NB4 (cell line): ENCODE measurements at places on chromosomes 12 and 14.

DNA sequence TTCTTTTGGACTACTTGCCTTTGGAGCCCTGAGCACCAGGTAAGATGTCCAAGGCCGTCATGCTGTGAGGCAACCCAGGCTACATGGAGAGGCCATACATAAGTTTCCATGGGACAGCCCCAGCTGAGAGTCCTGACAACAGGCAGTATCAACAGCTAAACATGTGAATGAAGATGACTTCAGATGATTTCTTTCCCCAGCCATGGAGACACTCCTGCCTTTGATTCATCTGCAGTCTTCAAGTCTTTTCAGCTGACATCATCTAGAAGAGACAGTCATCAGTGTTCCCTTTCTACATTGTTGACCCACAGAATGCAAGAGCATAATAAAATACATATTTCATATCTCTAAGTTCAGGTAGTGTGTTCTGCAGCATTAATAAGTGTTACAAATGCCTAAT, 398.7 kb downstream of the BTG1 start:
- no peak for DNase-seq

- DNase-seq: no peak
Observed at GRCh38 chr12:76272287-76272686, 75.9 kb downstream of the BBS10 start.

DNA sequence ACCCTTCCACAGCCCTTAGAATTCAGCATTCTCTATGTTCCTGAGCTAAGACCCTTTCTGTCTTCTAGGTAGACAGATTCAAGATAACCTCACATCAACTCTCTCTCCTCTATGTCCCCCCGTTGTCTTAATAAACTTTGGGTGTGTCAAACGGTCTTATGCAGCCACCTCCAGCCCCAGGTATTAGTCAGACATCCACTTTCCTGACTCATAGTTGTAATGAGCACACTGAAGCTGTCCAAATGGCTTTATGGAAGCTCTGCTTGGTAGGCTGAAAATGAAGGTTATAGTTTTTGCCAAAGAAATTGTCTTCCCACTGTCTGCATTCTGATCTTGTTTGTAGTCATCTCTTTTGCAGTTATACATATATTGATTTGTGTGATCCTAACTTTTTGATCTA, 482.0 kb downstream of the RMST start:
- DNase-seq: no peak

- DNase-seq: no peak
Observed at GRCh38 chr12:17793854-17794253, 296.1 kb downstream of the RERGL start.

DNA sequence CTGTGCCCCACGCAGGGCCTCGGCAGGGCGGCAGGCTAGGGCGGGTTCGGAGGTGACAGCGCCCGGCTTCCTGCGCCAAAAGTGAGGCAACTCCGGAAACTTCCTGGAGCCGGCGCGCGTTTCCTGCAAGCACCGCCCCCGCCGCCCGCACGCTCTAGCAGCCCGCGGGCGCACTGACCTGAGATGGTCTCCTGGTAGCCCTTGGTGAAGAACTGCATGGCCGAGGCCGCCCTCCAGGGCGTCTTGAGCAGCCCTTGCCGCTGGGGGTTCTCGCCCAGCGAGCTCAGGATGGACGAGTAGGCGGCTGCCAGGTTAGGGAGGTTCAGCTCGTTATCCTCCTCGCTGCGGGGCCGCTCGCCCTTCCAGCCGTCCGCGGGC, 494 bp downstream of the GCH1 start:
- DNase-seq: peak; percentile 77

DNA sequence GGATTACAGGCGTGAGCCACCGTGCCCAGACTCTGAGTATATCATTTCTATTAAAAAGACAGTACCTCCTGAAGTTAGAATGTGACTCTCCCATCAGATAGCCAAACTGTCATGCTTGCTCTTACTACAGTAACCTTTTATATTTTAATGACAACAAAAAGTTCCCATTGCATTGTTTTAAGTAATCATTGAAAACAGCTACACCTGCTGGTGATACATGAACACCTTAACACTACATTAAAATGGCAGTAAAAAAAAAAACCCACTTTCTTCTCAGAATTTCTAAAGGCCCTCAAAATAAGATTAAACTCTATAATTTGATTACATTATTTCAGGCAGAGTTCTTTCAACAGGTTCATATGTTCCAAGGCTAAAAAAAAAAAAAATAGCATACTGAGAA, 76.7 kb downstream of the SH2B3 start:
- DNase-seq: peak; percentile 30

- peak; percentile 42 for DNase-seq
Observed at GRCh38 chr12:68158432-68158831, 1.1 kb downstream of the IFNG start.

DNA sequence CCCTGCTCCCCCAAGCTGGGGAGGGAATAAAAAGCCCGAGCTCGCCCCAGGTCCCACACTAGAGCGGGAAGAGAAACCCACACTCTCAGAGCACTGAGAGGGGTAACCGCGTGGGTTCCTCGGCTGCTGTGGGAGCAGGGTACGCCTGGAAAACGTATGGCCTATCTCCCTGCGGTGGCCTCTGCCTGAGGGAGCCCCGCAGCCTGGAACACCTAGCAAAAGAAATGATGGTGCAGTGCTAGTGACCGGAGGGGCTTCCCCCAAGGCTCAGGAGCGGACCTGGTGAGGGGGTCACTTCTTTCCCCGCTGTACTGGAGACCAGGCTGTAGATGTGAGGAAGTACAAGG, 2.5 kb upstream of the OR4N2 start:
- DNase-seq: no peak

DNA sequence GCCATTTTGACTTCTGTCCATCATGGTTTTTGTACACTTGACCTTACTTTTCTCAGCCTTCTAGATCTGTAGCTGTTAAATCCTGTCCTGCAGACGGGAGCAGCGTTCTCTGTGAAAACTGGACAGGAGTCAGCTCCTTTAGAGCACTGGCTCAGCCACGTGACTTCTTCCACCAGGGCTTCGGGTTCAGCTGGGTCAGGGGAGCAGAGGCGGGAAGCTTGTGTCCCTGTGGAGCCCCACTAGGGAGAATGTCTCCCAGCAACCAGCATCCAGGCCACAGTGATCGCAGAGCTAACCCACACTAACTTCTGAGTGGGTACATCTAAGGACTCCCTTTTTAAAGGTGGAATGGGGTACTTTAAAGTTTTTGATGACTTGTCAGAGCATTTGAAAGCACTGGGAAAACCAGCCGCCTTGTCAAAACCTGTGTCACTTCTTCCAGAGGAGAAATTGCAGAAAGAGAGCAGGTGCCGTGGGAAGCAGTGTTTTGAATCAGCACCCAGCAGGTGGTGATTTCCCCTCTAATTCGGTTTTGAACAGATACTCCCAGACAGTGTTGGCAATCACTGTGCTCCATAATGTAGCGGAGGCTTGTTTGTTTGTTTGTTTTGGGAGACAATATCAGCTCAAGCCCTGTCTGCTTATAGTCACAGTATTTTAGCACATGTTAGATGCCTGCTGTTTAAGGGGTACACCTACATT, 17.9 kb downstream of the DERA start:
- no peak for DNase-seq

DNA sequence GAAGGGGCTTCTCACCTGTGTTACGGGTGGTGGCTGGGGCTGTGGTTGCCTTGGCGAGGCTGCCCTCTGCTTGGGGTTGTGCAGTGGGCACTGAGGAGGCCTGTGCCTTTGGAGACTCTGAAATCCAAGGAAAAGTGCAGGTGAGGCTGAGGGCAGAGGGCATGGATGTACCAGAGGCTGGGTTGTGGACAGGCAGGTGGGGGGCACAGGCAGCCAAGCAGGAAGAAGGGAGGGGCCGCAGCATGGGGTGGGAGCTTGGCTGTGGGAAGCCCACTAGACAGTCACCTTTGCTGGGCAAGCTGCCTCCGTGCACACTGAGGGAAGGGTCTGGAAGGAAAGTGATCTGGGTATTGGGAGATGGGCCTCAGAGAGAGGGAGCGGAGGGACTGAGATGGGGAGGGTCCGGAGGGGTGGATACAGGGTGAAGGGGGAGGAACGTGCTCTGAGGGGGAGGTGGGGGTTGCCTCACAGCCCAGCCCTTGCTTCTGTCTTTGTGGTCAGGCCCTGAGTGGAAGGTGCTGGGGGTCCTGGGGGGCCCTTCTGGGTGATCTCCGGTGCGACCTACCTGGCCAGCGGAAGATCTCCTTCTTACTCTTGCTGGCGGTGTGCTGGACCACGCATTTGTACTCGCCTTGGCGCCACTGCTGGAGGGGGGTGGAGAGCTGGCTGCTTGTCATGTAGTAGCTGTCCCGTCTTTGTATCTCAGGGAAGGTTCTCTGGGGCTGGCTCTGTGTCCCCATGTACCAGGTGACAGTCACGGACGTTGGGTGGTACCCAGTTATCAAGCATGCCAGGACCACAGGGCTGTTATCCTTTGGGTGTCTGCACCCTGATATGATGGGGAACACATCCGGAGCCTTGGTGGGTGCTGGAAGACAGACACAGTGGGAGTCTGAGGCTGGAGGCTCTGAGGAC, 318.7 kb downstream of the TMEM121 start:
- no peak for DNase-seq

DNA sequence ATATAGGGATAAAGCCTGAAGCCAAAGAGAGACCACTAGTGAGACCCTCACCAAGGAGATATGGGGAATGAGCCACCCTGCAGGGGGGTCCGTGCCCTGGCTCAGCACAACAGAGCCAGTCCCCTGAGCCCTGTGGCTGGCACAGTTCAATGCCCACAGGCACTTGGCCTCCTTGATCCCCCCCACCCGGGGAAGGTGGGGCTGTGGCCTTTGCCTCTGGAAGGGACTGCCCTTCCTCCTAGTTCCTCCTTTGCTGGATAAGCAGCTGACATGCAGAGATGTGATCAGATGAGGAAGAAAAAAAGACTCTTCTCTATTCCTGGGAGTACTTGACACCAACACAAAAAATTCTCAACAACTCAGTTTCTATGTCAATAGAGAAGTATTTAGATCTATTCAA, 19.9 kb downstream of the TTC7B start:
- DNase-seq: peak; percentile 73

GRCh38 chr12:143964-144649, 69.8 kb downstream of the SLC6A12 start:
- no peak for DNase-seq

DNA sequence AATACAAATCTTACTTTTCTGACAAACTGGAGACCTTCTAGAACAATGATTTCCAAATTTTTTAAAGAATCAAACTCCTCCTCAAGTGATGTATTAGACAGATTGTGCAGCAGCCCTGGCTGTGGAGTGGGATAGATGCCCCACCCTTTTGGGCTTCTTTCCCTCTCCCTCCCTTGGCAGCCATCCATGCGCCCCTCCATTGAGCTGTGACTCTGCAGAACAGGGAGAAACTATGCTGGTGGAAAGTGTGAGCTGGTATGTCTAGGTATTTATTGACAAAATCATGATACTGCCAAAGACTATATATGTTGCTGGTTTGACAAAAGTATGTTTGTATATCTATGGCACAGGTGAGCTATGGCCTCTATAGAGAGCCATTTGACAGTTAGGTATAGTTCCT, 138.5 kb downstream of the KTN1 start:
- DNase-seq: no peak

DNA sequence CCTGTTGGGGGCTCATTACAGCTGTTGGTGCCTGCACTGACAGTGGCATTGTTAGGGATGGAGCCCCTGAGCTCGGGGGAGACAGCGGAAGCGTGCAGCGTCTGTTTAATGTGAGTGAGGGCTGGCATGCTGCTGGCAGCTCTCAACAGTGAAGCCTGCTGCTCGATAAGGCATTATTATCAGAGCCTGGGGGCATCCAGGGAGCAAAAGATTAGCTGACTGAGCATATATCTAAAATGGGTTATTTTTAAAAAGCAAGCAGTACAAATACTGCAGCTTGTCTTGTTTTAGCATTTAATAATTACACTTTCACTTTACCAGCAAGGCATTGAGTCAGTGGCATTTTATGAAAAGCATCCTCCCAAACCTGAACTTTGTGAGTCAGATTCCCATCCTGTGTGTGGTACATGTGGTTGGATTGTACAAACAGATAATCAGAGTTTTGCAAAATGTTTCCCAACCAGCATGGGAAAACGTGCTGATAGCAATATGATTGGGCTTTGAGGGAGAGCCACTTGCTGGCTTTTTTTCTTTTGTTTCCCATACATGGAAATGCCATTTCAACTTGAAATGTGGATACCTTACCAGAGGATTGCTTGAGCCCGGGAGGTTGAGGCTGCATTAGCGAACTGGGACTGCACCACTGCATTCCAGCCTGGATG, 150.8 kb downstream of the PRKCH start:
- DNase-seq: peak; percentile 90

- no peak for DNase-seq
Observed at GRCh38 chr12:16604596-16605252, 1.2 kb downstream of the LMO3 start.

- DNase-seq: no peak
Observed at GRCh38 chr12:124513297-124513867, 54.0 kb downstream of the NCOR2 start.

- DNase-seq: no peak
Observed at GRCh38 chr12:120397824-120398540, 29.0 kb upstream of the MSI1 start.

DNA sequence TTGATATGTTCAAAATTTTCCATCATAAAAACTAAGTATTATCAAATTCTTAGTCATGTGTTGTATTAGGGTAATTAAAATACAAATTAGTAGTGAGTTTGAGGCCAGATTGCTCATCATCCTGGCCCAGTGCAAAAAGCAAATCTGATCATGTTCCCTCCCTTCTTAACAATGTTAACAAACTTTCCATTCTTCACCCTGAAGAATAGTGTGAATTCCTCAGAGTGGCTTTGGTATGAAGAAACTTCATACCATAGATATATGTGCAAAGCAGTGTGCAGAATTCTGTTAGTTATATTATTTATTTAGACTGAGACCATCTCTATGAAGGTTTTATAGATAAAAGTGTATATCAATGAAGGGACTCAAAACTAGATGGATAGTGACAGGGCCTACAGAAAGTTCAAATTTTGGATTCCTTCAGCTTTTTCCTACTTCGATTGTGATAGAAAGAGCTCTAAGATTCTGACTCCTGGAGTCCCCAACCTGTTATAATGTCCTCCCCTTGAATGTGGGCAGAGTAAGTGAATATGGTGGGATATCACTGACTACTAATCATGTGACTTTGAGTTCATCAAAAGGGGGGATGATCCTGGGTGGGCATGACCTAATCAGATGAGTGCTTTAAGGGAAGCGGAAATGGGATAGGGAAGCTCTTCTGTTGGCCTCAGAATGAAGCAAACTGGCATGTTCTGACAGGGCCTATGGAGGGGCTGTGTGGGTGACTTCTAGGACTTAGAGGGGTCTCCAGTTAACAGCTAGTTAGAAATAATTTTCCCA, 271.4 kb downstream of the BTG1 start:
- DNase-seq: no peak

- DNase-seq: peak; percentile 27
Observed at GRCh38 chr14:105313381-105314286, 914 bp upstream of the PACS2 start.

GRCh38 chr14:54206516-54206915, 190.3 kb upstream of the CDKN3 start:
- DNase-seq: no peak

GRCh38 chr12:26845057-26845666, 12.2 kb upstream of the ITPR2 start:
- peak; percentile 44 for DNase-seq

GRCh38 chr12:120939523-120939922, 35.4 kb upstream of the SPPL3 start:
- DNase-seq: peak; percentile 91
